ENCODE measurements at places on chromosomes 7 and 10.

DNA sequence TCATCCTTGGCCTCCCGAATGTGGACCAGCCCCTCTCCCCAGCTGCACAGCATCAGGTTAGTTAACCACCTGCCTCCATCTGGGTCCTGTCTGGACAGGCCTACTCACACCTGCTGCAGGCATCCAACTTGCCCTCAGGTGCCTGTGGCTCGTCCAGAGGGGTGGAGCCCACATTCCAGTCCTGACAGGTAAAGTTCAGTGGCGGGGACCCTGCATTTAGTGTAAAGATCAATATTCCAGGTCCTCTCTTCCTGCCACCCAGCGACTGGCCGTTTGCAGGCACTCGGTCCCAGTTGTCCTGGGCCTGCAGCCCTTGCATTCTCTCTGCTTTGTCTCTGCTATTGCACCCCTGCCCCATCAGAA is 15.0 kb downstream of the HTRA1 start:
- no peak for DNase-seq

DNA sequence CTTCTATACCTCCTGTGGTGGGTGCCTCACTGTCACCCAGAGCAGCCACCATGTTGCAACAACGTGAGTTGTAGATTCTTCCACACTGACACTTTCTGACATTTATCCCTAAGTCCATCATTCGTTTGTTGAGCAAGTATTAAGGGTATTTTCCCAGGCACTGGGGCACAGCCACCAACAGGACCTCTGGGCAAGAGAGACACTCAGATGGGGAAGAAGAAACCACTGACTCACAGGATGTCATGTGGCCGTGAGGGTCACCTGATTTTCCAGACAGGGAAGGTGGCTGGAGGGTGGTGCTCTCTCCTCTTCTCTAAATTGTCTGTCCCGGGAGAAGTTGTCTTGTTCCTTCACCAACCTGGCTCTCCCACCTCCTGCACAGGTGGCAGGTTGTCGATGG is 51.7 kb upstream of the PPIF start:
- no peak for DNase-seq

DNA sequence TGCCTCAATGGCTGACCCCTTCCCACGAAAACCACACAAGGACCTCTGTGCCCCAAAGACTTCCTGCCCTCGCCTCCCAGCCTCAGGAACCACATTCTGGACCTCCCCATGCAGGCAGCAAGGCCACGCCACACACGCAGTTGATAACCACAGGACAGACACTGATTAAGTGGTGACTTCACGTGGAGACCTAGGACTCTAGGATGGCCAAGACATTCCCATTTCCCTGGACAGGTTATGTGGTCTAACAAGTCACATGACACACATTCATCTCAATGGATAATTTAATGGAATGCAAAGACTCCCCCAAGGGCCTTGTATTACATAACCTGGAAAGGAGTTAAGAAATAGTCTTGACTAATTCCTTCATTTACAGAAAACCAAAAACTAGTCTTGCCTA is 110.2 kb downstream of the LARP4B start:
- DNase-seq: no peak

GRCh38 chr10:107418085-107418806 is 253.7 kb upstream of the SORCS1 start:
- no peak for DNase-seq

GRCh38 chr7:80781146-80781545 is 137.7 kb downstream of the SEMA3C start:
- DNase-seq: no peak

DNA sequence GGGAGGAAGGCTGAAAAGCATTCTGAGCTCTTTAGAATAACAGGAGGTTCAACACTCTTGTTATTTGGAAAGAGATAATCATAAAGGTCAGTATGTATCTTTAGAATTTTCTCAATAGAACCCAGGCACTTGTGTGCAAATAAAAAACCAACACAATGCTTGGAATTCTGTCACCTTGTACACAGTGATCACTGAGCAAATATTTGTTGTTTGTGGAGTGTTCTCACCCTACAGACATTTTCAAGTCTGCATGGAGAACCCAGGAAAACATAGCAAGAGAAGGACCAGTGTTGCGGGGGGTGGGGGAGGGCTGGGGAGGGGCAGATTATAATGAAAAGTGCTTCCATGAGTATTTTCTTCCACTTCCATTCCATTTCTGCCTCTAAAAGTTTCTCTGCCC is 87.4 kb downstream of the FAM107B start:
- DNase-seq: peak; percentile 71
